ENCODE measurements at places on chromosomes 1 and 21.

DNA sequence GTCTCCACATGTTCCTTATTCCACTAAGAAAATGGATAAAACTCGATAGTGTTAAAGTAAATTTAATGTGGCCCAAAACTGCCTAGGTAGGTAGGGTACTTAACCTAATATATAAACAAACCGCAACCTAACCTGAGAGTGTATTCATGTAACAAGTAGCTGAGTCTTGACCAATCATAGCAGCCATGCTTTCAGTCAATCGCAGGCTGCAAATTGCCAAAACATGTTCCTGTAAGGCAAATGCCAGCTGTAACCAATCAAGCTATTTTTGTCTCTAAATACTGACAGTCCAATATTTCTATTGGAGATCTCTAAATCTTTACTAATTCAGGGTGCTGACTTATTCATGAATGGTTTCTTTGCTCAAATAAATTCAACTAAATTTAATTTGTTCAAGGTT lies 3.1 kb upstream of the HMGCS2 start:
- no peak overlapping the region for H3K27ac ChIP-seq
- H3K36me3 ChIP-seq, result no peaks in the 10 kb centered on the region
- H3K4me3 ChIP-seq, result no peak overlapping the region
- H3K4me1 ChIP-seq, result no peaks in the 10 kb centered on the region
- DNase-seq, result no peak

GRCh38 chr1:50348449-50349241 lies 74.6 kb downstream of the DMRTA2 start:
- DNase-seq, result peak; percentile 38
- no peak overlapping the region for H3K4me3 ChIP-seq
- H3K27me3 ChIP-seq, result peaks cover 16% of the 10 kb centered on the region

- peaks cover 25% of the 10 kb centered on the region for H3K36me3 ChIP-seq
- peak; percentile 41 for DNase-seq
- peaks cover 51% of the 10 kb centered on the region for H3K4me1 ChIP-seq
- H3K27me3 ChIP-seq, result no peaks in the 10 kb centered on the region
- peak overlapping the region; percentile 84 for H3K4me3 ChIP-seq
- peak overlapping the region; percentile 87 for H3K27ac ChIP-seq
Observed at GRCh38 chr1:224433041-224433691, 1.4 kb downstream of the WDR26 start.

- DNase-seq, result no peak
- H3K36me3 ChIP-seq, result peaks cover 15% of the 10 kb centered on the region
- no peak overlapping the region for H3K4me3 ChIP-seq
- H3K27ac ChIP-seq, result no peak overlapping the region
Observed at GRCh38 chr1:172815740-172816139, 156.8 kb downstream of the FASLG start.

DNA sequence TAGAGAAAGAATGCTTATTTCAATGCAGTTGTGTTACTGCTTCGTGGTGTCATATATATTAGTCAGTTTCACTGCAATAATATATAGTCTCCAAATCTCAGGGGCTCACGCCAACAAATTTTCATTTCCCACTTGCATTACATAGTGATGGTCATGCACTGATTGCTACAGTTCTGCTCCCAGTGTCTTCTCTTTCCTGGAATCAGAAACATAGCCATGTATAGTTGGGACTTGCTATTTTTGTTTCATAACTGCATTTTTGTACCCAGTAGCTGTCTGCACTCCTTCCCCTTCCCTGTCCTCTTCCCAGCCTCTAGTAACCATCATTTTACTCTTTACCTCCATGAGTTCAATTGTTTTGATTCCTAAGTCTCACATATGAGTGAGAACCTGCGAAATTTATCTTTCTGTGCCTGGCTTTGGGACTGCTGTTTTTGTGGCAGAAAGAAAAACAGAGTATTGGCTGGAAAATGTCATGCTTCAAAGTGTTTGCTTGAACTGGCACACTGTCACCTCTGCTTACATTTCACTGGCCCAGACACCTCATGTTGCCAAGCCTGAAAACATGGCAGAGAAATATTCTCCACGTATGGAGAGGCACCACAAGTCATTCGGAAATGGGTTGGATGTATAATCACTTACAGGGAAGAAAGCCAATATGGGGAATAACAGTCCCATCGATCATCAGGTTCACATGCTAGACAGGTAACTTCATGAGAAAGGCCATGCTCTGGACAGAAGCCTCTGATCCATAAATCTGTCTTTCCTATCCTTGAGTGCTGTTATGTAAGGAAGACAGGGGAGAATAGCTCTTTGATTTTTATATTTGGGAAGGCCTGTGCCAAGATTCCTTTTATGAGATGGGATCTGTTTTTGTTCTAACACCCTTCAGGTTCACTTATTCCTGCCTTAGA lies 60.4 kb upstream of the BACH1 start:
- no peak for DNase-seq
- no peaks in the 10 kb centered on the region for H3K36me3 ChIP-seq
- H3K4me3 ChIP-seq, result no peak overlapping the region
- H3K4me1 ChIP-seq, result peaks cover 24% of the 10 kb centered on the region

GRCh38 chr1:45272913-45273371 lies 53.8 kb upstream of the HPDL start:
- H3K36me3 ChIP-seq, result peaks cover 3% of the 10 kb centered on the region
- H3K4me3 ChIP-seq, result no peak overlapping the region
- H3K4me1 ChIP-seq, result no peaks in the 10 kb centered on the region
- no peaks in the 10 kb centered on the region for H3K27me3 ChIP-seq
- peak; percentile 11 for DNase-seq

DNA sequence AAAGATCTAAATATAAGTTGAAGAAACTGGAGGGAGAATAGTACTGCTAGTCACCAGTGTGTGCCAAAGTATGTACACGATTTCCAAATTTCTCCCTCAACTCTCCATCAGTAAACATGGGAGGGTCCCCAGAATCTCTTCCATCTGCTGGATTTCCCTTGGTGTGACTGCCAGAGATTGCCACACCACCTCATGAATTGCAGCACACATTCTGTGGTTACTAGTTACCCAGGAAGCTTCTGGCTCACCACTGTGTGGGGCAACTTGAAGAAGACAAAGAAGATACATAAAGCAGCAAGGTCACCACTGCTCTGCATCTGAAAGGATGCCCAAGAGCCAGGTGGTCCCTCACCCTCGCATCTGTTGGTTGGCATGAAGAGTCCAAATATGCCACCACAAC lies 191.7 kb upstream of the ESRRG start:
- no peak for DNase-seq
- no peaks in the 10 kb centered on the region for H3K4me1 ChIP-seq
- no peaks in the 10 kb centered on the region for H3K36me3 ChIP-seq
- H3K27me3 ChIP-seq, result no peaks in the 10 kb centered on the region
- H3K27ac ChIP-seq, result no peak overlapping the region
